ENCODE measurements at places on chromosomes 6 and 20. TPM values are rescaled to one million over a fixed set of nuclear protein-coding genes. Genes with fewer than 3 reads are reported as not detected.
A peak's percentile ranks its signal among the peaks of the same experiment; 100 is the strongest.

GRCh38 chr6:35486005-35486925 is 10.6 kb downstream of the TEAD3 start:
- H3K36me3 ChIP-seq, result no peaks in the 10 kb centered on the region
- H3K4me1 ChIP-seq, result no peaks in the 10 kb centered on the region
- no peak for DNase-seq
- H3K27ac ChIP-seq, result no peak overlapping the region
- peaks cover 4% of the 10 kb centered on the region for H3K27me3 ChIP-seq

DNA sequence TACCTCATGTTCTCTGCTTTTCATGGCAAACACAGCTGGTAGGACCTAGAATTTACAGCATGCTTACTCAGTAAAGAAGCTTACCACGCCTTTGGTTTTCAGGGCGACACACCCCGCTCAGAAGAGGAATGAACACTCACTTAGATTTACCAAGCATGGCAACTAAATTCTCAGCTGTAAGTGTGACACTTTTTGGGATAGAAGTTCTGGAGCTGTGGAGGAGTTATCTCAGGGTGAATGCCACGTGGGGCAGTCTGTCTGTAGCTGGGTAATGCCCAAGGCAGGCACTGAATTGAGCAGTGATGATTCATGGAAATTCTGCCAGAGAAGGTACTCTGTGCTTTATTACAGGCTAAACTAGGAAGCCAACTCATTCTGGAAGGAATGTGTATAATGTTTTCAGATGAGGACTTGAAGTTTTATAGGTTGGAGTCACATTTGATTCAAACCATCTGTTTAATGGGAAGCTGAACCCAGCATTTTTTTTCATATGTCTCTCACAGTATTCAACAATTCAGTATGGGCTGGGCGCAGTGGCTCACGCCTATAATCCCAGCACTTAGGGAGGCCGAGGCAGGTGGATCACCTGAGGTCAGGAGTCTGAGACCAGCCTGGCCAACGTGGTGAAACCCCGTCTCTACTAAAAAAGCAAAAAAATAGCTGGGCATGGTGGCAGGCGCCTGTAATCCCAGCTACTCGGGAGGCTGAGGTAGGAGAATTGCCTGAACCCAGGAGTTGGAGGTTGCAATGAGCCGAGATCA is 3.5 kb upstream of the PRIM2 start:
- H3K4me3 ChIP-seq, result no peak overlapping the region
- no peak overlapping the region for H3K27ac ChIP-seq
- no peak for DNase-seq
- H3K36me3 ChIP-seq, result peaks cover 6% of the 10 kb centered on the region

GRCh38 chr6:29938746-29939508 is 3.4 kb upstream of the HLA-A start:
- H3K4me1 ChIP-seq, result peaks cover 35% of the 10 kb centered on the region
- peak overlapping the region; percentile 5 for H3K4me3 ChIP-seq
- no peak for DNase-seq
- peaks cover 17% of the 10 kb centered on the region for H3K36me3 ChIP-seq
- H3K27ac ChIP-seq, result peak overlapping the region; percentile 63

DNA sequence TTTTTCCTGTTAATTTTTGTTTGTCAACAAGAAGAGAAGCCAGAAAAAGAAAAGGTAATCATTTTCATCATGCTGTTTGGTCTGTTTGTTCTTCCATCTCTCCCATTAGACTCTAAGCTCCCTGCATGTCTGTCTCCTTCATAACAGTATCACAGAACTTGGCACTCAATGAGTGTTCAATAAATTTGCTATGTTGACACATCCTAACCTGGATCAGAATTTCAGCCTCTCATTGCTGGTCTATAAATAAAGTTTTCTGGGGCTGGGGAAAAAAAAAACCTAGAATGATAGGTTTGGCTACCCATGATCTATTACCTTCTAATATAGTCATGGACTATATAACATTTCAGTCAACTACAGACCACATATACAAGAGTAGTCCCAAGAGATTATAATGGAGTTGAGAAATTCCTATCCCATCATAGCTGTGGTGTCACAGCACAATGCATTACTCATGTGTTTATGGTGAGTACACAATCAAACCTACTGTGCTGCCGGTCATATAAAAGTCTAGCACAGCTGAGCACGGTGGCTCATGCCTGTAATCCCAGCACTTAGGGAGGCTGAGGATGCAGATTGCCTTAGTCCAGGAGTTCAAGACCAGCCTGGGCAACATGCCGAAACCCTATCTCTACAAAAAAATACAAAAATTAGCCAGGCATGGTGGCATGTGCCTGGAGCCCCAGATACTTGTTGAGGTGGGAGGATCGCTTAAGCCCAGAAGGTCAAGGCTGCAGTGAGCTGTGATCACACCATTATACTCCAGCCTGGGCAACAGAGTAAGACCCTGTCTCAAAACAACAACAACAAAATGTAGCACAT is 5.9 kb downstream of the NUDT3 start:
- H3K4me3 ChIP-seq, result no peak overlapping the region
- no peaks in the 10 kb centered on the region for H3K27me3 ChIP-seq
- no peak overlapping the region for H3K27ac ChIP-seq
- H3K36me3 ChIP-seq, result peaks cover 4% of the 10 kb centered on the region
- H3K4me1 ChIP-seq, result peaks cover 51% of the 10 kb centered on the region

DNA sequence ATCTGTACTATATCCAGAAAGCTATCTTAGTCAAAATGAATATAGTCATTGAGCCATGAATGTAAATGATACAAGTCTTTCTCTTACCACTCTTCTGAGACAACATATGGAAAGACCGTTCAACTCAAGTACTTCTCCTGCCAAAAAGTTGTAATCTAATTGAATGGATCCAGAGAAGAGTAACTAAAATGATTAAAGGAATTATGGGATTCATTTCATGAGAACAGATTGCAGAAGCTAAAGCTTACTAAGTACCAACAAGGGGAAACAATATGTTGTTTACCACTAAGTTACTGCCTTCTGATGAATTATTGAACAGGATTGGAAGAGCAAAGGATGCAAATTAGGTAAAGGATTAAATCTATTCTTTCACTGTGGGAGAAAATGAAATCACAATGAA is 2.0 kb upstream of the LGSN start:
- H3K27me3 ChIP-seq, result peaks cover 3% of the 10 kb centered on the region
- H3K36me3 ChIP-seq, result no peaks in the 10 kb centered on the region
- no peaks in the 10 kb centered on the region for H3K4me1 ChIP-seq
- no peak overlapping the region for H3K27ac ChIP-seq

DNA sequence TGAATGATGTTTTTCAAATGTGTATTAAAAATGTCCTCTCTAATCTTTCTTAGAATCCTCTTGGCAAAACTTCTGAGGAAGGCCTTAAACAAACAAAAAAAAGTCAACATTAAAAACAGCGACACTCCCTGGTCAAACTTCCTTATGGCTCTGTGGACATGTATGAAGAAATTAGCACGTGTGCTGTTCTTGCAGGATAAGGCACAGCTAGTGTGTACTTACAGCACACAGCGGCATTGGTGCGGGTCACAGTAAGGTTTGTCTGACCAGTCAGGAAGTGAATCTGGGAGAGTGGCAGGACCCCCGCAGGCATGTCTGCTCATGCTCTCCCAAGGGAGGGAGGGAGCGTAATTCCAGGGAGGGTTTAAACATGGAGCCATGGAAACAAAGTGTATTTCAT is 38.8 kb downstream of the SLC22A1 start:
- H3K4me3 ChIP-seq, result no peak overlapping the region
- peaks cover 4% of the 10 kb centered on the region for H3K27me3 ChIP-seq
- H3K27ac ChIP-seq, result no peak overlapping the region
- H3K36me3 ChIP-seq, result no peaks in the 10 kb centered on the region
- no peak for DNase-seq
- H3K4me1 ChIP-seq, result no peaks in the 10 kb centered on the region

DNA sequence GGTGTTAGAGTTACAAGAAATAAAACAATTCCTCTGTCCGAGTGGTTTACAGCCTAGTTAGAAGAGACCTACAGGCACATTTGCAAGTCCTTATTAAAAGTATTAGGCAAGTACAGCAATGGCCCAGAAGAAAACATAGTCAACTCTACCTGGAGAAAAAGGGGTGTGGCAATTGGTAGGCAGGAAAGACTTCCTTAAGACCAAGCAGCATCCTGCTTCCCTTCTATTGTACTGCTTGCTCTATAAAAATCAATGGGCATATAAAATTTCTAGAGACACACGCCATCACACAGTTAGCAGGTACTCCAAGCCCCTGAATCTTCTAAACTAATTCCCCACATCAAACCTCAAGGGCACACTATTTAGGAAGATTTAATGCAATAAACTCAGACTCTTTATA is 185.6 kb downstream of the ATXN1 start:
- no peaks in the 10 kb centered on the region for H3K36me3 ChIP-seq
- DNase-seq, result no peak
- H3K4me3 ChIP-seq, result no peak overlapping the region
- H3K27me3 ChIP-seq, result no peaks in the 10 kb centered on the region
- H3K4me1 ChIP-seq, result peaks cover 6% of the 10 kb centered on the region
- no peak overlapping the region for H3K27ac ChIP-seq

DNA sequence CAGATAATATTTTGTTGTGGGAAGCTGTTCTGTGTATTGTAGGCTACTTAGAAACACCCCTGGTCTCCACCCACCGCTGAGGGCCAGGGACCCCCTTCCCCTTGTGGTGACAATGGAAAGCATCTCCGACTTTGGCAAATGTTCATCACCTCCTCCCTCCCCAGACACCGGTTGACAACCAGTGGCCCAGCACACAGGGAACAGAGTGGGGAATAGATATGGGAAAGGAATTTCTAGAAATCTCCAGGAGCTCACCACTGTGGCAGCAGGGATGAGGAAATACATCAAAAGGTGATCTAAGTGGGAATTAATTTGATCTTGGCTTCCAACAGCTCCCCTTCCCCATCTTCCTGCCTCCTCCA is 257.3 kb upstream of the FOXQ1 start:
- no peaks in the 10 kb centered on the region for H3K36me3 ChIP-seq
- H3K4me1 ChIP-seq, result no peaks in the 10 kb centered on the region
- peaks cover 14% of the 10 kb centered on the region for H3K27me3 ChIP-seq
- no peak overlapping the region for H3K27ac ChIP-seq
- DNase-seq, result no peak

GRCh38 chr6:157732007-157732406 is 91.0 kb upstream of the SNX9 start:
- DNase-seq, result no peak
- H3K4me1 ChIP-seq, result no peaks in the 10 kb centered on the region
- no peaks in the 10 kb centered on the region for H3K27me3 ChIP-seq
- no peak overlapping the region for H3K4me3 ChIP-seq
- no peak overlapping the region for H3K27ac ChIP-seq
- no peaks in the 10 kb centered on the region for H3K36me3 ChIP-seq

- H3K4me1 ChIP-seq, result peaks cover 79% of the 10 kb centered on the region
- H3K4me3 ChIP-seq, result peak overlapping the region; percentile 25
- H3K27ac ChIP-seq, result peak overlapping the region; percentile 57
- peaks cover 10% of the 10 kb centered on the region for H3K36me3 ChIP-seq
- no peak for DNase-seq
- H3K27me3 ChIP-seq, result no peaks in the 10 kb centered on the region
These were observed 10.7 kb downstream of the TULP4 start for GRCh38 chr6:158322724-158323560.

DNA sequence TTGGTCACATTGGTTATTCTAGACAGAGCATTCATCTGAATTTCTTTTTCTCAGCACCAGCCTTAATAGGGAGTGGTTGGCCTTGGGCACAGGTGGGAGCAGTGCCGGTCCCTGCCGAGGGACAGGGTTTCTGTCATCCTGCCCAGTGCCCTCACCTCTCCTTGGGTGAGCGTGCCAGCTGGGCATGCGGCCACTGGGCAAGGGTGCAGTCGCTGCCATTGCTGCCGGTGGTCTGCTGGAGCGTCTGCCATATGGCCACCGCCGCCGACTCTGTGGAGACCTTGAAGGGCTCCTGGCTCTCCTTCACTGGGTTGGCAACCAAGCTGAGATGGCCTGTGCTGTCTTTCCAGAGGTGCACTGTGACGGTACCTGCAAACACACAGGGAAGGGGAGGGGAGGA is 16.4 kb upstream of the UQCC2 start:
- H3K4me3 ChIP-seq, result no peak overlapping the region
- DNase-seq, result no peak
- H3K27ac ChIP-seq, result no peak overlapping the region
- peaks cover 11% of the 10 kb centered on the region for H3K4me1 ChIP-seq
- H3K27me3 ChIP-seq, result peaks cover 18% of the 10 kb centered on the region

GRCh38 chr6:89597988-89598387 is 40.6 kb downstream of the LYRM2 start:
- no peak overlapping the region for H3K4me3 ChIP-seq
- DNase-seq, result no peak
- no peaks in the 10 kb centered on the region for H3K36me3 ChIP-seq
- H3K27me3 ChIP-seq, result no peaks in the 10 kb centered on the region
- no peak overlapping the region for H3K27ac ChIP-seq
- H3K4me1 ChIP-seq, result peaks cover 30% of the 10 kb centered on the region

DNA sequence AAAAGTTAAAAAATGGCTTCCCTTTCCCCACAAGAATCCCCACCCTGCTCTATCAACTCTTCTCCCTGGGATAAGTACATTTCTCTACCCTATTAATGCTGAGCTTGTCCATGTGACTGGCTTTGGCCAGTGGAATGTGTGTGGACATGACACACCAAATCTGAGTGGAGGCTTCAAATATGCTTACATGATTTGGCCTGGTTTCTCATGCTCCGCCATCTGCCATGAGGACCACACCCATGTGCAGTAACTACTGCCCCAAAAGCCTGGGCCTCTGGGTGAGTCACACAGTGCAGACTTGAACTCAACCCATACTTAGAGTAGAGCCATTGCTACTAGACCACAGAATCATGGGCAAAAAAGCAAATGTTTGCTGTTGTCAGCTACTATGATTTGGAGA is 65.4 kb downstream of the PRND start:
- peak overlapping the region; percentile 77 for H3K27ac ChIP-seq
- peaks cover 97% of the 10 kb centered on the region for H3K36me3 ChIP-seq
- no peak overlapping the region for H3K4me3 ChIP-seq
- no peak for DNase-seq
- H3K27me3 ChIP-seq, result no peaks in the 10 kb centered on the region

DNA sequence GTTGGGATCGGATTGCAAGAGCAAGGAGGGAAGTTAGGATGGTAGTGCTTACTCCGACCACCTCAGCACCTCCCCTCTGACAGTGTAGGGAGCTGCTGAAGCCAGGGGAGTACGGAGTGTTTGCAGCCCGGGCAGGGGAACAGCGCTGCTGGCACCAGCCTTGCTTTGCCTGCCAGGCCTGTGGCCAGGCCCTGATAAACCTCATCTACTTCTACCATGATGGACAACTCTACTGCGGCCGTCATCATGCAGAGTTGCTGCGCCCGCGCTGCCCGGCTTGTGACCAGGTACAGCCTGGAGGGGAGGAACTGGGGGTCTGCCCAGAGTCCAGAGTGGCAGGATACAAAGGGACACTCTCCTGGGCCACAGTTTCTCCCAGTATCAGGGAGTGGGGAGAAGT is 2.2 kb upstream of the TOMM6 start:
- no peak for DNase-seq
- peaks cover 33% of the 10 kb centered on the region for H3K4me1 ChIP-seq
- no peak overlapping the region for H3K27ac ChIP-seq
- H3K27me3 ChIP-seq, result no peaks in the 10 kb centered on the region
- no peak overlapping the region for H3K4me3 ChIP-seq
- peaks cover 23% of the 10 kb centered on the region for H3K36me3 ChIP-seq

Gene OVOL2
- total RNA-seq, result not detected

Gene PKIB
- 0.81 TPM for total RNA-seq

Gene OOEP
- total RNA-seq, result 0.22 TPM

Gene CST4
- total RNA-seq, result not detected

Gene SULF2
- 0.20 TPM for total RNA-seq

Gene TFAP2D
- not detected for total RNA-seq

Gene RIPPLY2
- total RNA-seq, result not detected

Gene KCNK5
- not detected for total RNA-seq

Gene GPR63
- 0.11 TPM for total RNA-seq

Gene MAP7
- total RNA-seq, result 0.56 TPM

Gene BPI
- not detected for total RNA-seq

Gene HMGCLL1
- total RNA-seq, result not detected

Gene HDGFL1
- total RNA-seq, result not detected

Gene KHDC1L
- total RNA-seq, result not detected

Gene ECT2L
- total RNA-seq, result not detected

Gene MYLIP
- total RNA-seq, result 10.3 TPM

All from activated B cell treated with CpG ODN at 0.5 μM for 24 hours (primary cell).